ENCODE measurements at places on chromosomes 7 and 10.

DNA sequence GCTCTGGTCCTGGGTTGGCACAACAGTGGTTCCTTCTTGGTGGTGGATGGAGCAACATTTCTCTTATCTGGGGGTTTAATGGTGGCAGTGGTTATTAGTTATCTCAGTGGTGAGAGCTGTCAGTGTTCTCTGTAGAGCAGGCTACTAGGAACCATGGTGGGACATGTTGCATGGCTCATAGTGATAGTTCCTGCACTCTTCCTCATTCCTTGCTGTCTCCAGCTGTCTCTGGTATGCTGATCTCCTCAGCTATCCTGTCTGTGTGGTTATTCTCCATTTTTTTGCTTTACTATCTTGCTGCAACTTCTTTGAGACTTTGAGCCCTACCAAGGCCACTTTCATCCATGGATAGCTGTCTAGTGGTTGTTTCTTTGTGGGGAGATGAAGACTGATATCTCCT, 44.0 kb downstream of the CCDC7 start:
- DNase-seq: no peak

- DNase-seq: no peak
Observed at GRCh38 chr10:24911029-24911428, 41.4 kb downstream of the PRTFDC1 start.

DNA sequence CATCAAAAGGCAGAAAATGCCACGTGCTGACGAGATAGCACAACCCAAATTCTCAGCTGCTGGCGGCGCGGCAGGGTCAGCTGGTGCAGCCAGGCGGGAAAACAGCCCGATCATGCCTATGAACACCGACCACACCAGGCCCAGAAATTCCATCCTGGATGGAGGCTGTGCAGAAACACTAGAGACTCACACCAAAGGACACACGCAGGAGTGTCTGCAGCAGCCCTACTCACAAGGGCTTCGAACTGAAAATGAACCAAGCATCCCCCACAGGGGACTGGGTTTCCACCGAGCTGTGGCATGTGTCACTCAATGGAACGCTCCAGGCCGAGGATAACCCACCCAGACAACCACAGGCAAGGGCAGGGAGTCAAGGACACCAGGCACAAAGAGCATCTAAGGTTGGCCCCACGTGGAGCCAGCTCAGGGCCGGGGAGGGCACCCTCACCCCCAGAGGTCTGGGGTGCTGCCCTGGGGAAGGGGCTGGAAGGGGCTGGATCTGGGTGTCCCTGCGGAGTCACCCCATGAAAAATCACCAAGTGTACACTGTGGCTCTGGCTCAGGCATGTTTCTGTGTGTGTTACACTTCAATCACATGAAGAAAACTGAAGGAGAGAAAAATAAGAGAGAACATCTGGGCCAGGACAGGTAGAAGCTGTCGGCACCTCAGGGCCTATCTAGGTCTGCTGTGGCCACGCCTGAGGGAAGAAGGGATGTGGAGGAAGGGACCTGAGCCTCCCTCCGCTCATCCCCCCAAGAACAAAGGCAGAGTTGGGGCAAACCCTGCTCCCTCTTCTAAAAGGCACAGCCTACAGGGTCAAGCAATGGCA, 33.0 kb downstream of the RASGEF1A start:
- DNase-seq: no peak

GRCh38 chr7:1695800-1696454, 25.9 kb downstream of the ELFN1 start:
- no peak for DNase-seq

- DNase-seq: no peak
Observed at GRCh38 chr10:102141583-102142107, 8.8 kb downstream of the PPRC1 start.

DNA sequence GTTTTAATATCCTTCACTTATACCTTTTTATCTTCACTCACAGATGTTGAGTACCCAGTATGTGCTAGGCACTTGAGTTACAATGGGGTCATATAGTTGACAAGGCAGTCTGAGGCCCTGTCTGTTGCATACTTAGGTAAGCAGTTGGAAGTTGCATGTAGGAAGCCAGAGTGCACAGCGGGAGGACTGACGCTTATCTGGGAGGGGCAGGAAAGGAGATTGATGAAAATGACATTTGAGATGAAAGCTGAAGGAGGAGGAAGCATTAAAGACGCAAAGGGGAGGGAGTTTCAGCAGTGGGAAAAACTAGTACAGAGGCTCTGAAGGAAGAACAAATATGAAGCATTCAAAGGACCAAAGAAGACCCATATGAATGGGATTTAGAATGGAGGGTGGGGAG, 266.2 kb downstream of the HTR7 start:
- DNase-seq: no peak

DNA sequence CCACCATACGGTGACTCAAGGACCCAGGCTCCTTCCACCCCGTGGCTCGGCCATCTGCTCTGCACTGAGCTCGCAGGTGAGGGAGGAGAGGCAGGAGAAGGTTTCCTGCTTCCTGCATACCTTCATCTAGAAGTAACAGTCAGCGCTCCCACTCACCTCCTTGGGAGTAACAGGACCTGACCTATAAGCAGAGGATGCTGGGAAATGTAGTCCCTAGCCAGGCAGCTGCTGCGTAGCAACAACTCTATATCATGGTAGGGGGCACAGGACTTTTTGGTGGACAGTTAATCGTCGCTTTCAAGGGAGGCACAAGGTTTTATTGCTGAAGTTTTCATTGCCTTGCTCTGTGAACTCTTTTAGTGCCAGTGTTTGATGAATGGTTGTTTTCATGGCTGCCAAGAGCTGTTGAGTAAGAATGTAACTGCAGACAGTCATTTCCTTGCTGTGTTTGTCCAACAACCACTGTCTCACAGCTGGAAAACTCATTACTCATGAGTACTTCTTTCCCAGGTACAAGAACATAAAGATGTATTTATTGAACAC, 10.2 kb upstream of the ZFYVE27 start:
- no peak for DNase-seq

DNA sequence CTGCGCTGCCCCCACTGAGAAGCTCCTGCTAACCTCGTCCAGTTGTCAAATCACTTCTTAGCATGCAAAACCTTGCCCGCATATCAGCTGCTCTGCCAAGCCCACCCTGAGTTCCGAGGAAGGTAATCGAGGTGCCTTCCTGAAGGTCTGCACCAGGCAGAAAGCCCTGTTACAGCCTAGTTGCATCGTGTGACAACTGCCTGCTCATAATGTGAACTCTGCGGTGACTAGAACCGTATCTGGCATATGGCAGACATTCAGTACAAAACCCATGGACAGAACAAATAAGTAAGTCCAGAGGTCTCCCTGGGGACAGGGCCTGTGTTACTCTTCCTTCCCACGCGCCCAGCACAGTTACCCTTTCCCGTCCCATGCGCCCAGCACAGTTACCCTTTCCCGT, 394.3 kb downstream of the DNAJB6 start:
- no peak for DNase-seq

- no peak for DNase-seq
Observed at GRCh38 chr10:78309536-78310237, 276.0 kb downstream of the RPS24 start.

- DNase-seq: no peak
Observed at GRCh38 chr7:34584526-34584925, 73.5 kb upstream of the NPSR1 start.

DNA sequence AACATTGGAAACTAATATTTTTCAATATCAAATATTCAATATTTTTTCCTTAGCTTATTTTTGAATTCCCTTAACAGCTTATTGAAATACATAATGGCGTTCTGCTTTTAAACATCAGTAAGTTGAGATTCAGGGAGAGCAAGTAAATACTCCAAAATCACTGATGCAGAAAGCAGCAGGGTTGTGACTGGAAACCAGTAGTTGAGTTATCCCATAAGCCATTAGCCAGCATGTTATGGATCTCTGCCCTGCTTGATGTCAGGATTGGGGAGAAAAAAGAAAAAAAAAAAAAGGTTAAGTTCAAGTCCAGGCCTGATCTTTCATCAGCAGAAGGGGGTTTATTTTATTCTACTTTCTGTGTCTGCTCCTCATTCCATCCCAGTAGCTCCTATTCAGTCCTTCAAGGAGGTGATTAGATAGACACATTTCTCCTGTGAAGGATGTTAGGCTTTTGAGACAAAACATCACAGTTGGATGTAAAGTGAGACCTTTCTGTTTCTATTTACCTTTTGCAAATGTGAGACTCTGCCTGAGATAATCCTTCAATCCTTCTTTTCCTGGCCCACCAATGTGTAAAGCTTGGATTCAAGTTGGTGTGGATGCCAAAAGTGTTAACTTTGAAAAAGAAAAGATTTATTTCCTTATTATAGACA, 110.9 kb upstream of the HDAC9 start:
- DNase-seq: no peak

DNA sequence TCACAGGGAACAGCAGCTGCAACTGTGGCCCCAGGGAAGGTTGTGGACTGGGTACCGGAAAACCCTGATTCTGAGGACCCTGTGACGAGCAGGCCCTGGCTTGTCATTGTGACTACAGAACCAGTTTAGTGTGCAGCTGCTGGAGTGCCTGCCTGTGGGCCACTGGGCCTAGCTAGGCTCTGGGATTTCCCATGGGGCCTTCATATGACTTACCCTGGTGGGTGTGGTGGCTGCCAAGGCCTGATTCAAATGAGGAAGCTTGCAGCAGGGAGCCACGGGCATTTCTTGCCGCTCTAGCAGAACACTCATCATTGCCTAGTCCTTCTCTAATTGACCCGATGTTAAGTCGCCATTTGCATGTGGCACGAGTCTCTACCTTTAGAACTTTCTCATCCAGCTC, 14.7 kb upstream of the CAMK2G start:
- no peak for DNase-seq

- no peak for DNase-seq
Observed at GRCh38 chr10:36880898-36881297, 244.5 kb upstream of the ANKRD30A start.

GRCh38 chr7:77281780-77282478, 82.3 kb upstream of the FGL2 start:
- no peak for DNase-seq

DNA sequence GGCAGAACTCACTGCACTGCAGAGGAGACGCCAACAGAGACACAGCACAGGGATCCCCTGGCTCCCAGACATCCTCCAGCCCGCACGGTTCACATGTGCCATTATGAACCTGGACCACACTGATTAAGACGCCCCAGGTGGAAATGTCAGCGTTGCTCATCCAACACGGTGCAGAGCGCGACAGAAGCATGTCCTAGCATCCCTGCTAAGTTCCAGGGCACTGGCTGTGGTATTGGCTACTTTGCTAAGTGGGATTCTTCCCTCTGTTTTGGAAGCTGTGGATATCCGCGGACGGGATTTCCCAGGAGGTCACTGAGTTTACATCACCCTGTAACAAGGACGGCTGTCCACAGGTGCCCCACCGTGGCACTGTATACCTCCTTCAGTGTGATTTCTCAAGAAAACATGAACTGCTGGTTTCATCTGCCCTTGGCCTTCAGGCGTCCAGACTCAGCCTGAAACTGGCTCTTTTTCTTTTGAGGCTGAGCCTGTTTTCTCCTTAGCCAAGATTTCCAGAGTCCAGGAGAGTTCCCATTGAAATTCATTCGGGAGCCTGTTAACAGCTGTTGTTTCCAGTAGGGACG, 324.0 kb downstream of the WDR37 start:
- DNase-seq: no peak

GRCh38 chr7:55481155-55481554, 91.1 kb downstream of the VOPP1 start:
- no peak for DNase-seq
